ENCODE measurements at places on chromosomes 1 and 21.

DNA sequence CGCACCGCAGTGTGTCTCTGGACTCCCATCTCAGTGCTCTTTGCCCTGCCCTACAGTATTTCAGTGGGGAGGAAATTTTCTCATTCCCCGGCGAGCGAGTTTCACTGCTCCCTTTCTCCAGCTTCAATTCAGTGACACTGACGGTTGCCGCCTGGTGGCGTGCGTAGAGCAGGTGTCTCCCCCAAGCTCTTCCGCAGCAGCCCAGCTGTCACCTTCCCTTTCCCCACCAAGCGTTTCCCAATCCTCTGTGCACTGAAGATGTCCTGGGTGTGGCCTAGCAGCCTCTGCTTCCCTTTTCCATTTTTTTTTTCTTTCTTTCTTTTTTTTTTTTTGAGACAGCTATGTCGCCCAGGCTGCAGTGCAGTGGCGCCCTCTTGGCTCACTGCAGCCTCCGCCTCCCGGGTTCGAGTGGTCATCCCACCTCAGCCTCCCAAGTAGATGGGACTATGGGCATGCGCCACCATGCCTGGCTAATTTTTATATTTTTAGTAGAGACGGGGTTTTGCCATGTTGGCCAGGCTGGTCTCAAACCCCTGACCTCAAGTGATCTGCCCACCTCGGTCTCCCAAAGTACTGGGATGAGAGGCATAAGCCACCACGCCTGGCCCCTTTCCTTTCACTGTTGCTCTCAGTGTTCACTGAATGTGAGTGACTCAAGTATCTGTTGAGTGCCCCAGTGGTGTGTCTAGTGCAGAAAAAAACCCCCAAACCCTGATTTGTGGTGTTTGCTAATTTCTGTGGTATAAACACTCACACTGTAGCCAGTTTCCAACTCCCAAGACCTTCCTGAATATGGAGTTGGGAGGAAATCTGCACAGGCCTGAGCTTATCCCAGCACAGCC, 30.1 kb downstream of the TNFRSF1B start:
- no peak for DNase-seq

GRCh38 chr1:79945391-79945790, 938.9 kb upstream of the ADGRL4 start:
- DNase-seq, result no peak

- DNase-seq, result no peak
Measured at GRCh38 chr1:45071567-45071966, 59.5 kb downstream of the UROD start.

- no peak for DNase-seq
Measured at GRCh38 chr1:39866767-39867166, 16.5 kb downstream of the TRIT1 start.

- DNase-seq, result no peak
Measured at GRCh38 chr1:170131450-170131849, 14.3 kb upstream of the NTMT2 start.
